ACHN (cell line): ENCODE measurements at places on chromosomes 2 and 18.

DNA sequence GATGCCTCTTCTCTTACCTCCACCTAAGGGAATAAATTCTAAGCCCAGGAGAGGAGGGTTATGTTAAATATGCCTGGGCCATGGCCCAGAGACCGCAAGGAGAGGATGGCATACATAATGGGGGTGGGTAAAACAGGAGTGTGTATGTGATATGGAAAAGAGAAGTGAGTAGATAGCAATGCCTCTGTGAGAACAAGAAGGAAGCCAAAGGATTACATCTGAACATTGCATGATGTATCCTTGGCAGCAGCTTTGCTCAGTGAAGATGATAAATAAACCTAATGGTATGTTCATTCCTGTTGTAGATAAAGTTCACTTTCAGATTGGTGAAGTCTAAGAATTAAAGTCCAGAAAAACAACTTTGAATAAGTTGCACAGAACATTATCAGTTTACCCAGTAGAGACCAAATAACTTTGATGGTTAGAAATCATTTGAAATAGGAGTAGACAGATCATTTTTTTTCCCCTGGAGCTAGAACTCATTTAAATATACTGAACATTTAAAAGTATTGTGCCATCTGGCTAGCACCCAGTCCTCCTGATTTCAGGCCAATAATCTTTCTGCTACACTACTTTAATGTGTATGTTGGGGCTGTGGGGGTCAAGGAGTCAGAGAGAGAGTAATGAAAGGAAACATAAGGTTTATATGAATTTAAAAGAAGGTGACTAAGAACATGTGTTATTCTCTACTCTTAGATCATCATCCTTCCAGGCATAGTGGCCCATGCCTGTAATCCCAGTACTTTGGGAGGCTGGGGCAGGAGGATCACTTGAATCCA, 231.7 kb downstream of the PARD3B start:
- DNase-seq: no peak

- no peak for DNase-seq
These were observed 173.1 kb upstream of the HS6ST1 start for GRCh38 chr2:128491692-128492244.

- DNase-seq: no peak
These were observed 4.0 kb downstream of the DOK1 start for GRCh38 chr2:74558284-74559230.

DNA sequence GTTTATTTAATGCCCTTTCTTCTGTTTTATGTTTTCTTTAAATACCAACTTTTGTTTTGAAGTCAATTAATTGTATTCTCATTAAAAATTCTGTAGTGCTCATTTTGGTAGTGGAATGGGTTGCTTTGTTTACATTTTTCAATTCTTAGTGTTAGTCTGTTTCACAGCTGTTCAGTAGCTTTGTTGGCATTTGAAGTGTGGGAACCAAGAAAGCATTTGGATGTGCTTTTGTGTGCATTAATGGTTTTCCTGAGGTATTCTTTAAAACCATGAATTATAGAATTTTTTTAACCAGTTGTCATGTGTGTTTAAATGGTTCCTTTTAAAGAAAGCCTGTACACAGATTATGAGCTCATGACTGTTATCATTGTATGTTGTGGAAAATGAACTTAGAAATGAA, 19.7 kb downstream of the MIB1 start:
- DNase-seq: no peak

GRCh38 chr18:74074668-74075564, 72.7 kb downstream of the FBXO15 start:
- no peak for DNase-seq

- DNase-seq: no peak
These were observed 20.7 kb upstream of the DSG1 start for GRCh38 chr18:31297248-31297647.

- no peak for DNase-seq
These were observed 62.6 kb upstream of the STK17B start for GRCh38 chr2:196233805-196234475.
